ENCODE measurements at places on chromosomes 5 and 9.

- no peak for DNase-seq
These were observed 25.5 kb upstream of the KCNIP1 start for GRCh38 chr5:170478306-170478705.

- DNase-seq: no peak
These were observed 35.1 kb downstream of the CORO2A start for GRCh38 chr9:98157372-98157771.

- no peak for DNase-seq
These were observed 6.0 kb downstream of the KIF2A start for GRCh38 chr5:62312036-62312435.

DNA sequence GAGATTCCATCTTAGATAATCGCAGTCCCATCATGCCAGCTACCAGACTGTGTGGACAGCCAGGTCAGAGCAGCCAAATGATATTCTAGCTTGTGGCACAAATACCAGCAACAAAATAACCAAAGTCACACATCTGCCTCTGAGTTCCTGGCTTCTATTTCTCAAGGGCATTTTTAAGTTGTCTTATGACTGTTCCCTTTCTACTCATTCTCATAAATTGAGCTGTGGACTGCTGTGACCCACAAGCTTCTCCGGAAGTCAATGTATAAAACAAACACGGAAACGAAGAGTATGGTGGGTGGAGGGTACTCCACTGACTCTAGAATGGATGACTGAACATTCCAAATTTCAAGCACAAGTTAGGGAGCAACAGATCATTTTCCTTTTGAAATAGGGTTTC is 43.9 kb downstream of the PDCD1LG2 start:
- DNase-seq: no peak

DNA sequence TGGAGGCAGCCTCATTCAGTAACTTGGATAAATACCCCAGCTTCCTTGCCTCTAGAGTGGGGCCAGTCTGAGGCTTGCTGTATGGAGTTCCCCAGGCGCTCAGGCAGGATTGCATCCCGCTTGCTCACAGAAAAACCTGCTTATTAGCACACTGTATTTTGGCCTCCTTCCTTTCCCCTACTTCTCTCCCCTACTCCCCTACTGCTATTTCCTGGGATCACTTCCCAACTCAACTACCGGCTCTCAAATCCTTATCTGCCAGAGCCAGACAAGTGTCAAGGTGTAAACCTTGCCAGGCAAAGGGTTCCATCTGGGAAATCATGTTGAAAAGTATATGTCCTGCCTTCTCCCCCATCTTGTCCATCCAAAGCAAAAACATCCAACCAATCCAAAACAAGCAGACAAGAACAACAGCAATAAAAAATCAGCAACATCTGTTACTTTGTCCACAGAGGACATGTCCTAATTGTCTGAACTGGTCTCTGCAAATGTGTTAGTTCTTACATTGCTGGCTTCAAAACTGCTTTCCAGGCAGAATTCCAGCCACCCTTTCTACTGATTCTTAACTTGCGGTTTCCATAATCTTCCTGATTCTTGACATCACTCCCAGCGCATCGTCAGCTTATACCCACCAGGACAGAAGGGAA is 164.1 kb upstream of the SEMA6A start:
- no peak for DNase-seq

- no peak for DNase-seq
These were observed 169.9 kb downstream of the NNT start for GRCh38 chr5:43772764-43773477.

DNA sequence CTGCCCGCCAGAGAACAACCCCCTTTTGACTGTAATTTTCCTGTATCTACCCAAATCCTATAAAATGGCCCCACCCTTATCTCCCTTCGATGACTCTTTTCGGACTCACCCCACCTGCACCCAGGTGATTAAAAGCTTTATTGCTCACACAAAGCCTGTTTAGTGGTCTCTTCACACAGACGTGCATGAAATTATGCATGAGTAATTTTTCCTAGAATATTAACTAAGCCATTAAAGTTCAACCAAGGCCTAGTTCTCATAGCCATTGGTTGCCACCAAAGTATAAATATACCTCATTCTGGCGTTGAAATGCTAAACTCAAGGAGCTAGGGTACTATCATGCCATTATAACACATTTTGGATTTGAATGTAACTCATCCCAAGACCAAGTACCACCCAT is 243.9 kb downstream of the ZNF608 start:
- DNase-seq: no peak

DNA sequence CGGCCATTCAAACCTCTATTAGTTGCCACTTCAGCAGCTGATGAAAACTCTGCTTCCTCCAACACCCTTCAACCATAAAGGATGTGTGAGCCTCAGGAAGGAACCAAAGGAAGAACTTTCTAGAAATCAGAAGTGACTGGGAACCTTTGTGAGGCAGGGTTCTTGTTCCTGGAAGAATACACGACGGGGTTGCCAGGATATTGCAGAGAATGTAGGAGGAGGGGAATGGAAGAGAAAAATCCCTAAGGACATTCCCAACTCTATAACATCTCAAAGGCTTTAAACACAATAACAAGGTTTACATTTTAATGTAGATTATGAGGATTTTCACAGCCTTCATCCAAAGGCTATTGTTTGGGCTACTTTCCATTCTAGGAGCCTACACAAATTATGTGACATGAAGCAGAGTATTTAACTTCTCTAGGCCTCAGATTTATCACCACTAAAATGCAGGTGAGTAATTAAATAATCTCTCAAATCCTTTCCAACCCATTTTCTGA is 147.7 kb downstream of the GLIS3 start:
- DNase-seq: no peak

GRCh38 chr9:115884846-115885245 is 268.7 kb upstream of the PAPPA start:
- DNase-seq: no peak

DNA sequence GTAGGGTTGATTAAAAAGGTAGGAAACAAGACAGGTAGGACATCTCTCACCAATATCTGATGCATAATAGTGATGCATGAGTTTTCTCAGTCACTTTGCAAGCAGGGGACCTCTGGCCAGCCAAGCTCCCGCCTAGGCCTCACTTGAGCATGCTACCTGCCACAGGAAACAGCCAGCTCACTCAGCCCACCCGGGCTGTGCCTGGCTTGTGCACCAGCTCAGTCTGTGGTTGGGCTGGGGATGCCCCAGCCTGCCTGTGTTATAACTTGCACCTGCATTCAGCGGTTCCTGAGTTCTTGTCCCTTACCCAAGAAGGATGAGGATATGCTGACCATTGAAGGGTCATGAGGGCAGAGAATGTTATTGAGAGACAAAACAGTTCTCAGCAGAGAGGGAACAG is 172.8 kb upstream of the PLCXD3 start:
- no peak for DNase-seq

DNA sequence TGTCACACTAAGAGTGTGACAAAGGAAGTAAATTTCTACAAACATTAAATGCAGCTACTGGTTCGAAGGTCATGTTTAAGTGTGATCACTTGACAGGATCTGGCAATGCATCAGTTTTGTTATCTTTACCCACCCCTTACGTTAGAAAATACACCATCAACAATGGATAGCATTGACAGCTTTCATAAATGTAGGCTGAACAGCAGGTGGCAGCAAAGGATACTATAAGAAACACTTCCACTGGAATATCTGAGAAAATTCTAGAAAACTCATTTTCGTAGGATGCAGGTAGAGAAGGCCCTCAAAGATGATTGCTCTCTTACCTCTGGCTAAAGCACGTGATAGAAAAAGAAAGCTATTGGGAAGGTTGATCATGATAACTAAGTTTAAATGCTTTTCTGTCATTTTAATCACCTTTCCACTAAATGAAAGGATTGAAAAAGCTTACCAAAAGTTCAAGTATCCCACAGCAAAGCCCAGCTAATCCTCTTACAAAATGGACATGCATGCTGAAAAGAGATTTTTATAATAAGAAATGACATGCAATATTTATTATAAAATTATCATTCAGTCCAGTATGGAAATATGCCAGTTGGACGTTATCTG is 292.5 kb downstream of the PARP8 start:
- peak; percentile 64 for DNase-seq

DNA sequence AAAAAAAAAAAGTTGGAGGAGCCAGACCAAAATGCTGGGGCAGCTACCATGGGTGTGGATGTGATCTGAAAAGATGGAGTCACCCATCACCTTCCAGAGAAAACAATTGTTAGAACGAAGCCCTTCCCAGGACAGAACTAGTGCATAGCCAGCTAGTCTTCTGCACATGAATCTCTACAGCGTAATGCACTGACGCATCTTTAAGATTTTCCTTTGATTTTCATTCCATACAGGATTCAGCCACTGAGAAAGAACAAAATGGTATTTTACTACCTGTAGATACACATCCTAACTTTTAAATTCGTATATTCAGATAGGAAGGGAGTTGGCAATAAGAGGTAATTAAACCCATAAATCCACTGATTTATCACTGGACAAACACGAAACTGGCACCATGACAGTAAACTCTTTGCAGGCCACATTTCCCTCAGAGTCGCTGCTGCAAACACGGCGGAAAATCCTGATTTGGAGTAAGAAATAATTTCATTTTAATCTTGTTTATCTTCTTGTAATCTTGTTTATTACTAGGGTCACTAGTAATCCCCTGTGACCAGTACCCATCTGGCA is 206.6 kb downstream of the SPOCK1 start:
- DNase-seq: no peak

GRCh38 chr5:168042284-168043068 is 249.0 kb upstream of the WWC1 start:
- no peak for DNase-seq

GRCh38 chr5:44808435-44809214 is at the start of gene MRPS30:
Gene MRPS30 (plus strand): TSS chr5:44808947. CDS start chr5:44808963, 16 bp downstream.
- DNase-seq: peak; percentile 100

DNA sequence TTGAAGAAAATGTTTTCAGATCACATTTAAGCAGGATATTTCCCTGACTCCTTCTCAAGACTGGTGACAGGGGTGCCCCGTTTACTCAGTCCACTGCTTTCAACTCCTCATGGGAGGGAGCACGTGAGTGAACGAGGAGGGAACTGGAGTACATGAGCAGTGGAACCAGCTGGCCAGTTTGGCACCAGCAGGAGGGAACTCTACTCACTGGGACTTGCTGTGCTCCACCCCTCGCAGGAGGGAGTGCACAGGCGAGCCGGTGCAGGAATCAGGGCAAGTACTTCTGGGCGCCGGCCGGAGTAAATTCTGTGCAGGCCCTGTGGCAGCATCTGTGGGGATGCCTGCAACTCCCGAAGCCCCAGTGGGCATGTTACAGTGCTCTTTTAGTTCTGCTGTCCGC is 1941.1 kb upstream of the C9orf72 start:
- peak; percentile 86 for DNase-seq

DNA sequence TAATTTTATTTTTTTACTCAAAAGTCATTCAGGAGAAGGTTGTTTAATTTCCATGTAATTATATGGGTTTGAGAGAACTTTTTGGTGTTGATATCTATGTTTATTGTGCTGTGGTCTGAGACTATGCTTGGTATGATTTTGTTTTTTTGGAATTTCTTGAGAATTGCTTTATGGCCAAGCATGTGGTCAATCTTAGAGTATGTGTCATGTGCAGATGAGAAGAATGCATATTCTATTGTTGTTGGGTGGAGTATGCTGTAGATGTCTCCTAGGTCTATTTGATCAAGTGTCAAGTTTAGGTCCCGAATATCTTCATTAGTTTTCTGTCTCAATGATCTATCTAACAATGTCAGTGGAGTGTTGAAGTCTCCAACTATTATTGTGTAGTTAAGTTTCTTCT is 134.9 kb downstream of the HMHB1 start:
- DNase-seq: no peak

All from NCI-H2081 (cell line).